IPS DF 6.9 (cell line): ENCODE measurements at places on chromosomes 5 and 9.

DNA sequence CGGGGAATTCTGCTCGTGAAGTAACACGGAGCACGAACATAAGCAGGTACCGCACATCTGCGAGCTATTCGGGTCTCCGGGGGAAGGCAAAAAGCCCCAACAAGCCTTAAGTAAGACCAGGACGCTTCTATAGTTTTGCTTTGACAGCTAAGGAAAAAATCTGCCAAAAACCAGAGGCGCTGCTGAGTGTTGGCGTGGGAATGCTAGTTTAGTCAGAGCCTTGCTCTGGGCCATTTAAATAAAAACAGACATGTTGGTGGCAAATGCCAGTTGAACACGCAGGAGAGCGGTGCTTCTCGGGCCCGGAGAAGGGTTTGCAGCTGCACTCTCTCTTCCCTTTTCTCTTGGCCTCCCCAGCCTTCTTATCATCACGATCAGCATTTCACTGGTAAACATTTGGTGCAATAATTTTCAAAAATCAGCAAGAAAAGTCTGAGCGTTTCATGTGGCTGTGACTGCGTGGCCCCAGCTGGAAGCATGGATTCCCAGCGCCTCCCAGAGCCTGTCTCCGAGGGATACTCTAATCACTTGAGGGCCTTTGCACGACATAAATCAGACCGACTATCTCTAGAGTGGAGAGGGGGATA, 6.4 kb upstream of the NOTCH1 start:
- DNase-seq = no peak

GRCh38 chr5:93371893-93372292, 209.1 kb downstream of the NR2F1-AS1 start:
- DNase-seq = no peak

- DNase-seq = no peak
These were observed 19.4 kb downstream of the GBGT1 start for GRCh38 chr9:133144142-133144903.

- no peak for DNase-seq
These were observed 94.0 kb downstream of the RCL1 start for GRCh38 chr9:4886698-4887097.

DNA sequence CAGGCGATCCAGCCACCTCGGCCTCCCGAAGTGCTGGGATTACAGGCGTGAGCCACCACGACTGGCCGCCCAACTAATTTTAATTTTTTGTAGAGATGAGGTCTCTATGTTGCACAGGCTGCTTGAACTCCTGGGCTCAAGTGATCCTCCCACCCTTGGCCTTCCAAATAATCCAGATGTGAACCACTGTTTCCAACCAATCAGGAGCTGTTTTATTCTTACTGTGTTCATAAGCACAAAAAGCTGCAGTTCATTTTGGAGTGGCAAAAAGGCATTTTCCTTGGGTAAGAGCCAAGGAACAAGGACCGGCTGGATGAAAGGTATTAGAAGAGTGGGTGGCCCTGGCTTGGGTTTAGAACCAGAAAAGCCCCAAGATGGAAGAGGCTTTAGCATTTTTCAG, 5.2 kb upstream of the SLC27A4 start:
- no peak for DNase-seq

DNA sequence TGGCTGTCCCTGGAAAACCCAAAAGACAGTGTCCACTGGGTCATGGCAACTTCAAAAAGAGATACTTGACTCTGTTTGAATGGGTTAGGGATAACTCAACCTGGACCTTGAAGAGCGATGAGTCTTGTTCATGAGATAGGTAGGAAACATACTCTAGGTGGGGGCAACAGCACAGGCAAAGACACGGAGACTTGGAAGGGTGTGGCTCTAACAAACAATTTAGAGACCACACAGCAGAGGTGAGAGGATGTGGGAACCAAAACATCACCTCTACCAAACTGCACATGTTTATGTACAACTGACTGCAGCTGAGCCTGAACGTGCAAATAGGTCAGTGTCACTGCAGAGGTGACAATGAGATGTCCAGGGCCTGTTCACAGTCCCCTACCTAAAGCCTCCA, 247.7 kb upstream of the ADRA1B start:
- no peak for DNase-seq

GRCh38 chr5:39117401-39117800, 43.2 kb upstream of the RICTOR start:
- no peak for DNase-seq

DNA sequence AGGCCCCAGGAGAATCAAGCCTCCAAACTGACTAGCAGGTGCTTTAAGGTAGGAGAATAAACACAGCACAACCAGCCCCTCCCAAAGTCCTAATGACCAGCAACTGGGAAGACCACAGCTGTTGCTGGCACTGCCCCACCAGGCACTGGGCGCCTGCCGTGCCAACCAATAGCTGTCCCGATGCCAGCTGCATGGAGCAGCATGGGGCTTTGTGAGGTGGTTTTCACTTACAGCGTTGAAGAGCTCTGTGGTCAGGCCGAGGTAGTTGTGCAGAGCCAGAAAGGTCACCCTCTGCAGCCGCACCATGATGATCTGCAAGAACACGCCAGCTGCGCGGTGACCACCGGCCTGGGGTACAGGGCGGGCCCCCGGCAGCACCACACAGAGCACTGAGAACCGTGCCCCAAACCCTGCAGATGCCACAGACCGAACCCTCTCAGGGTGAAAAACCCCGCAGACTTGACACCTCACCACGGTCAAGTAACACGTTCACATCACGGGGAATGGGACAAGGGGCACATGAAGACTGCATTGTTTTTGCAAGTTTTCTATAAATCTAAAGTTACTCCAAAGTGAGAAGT, 28.7 kb downstream of the PNPLA7 start:
- no peak for DNase-seq

- no peak for DNase-seq
These were observed 545 bp upstream of the CTSV start for GRCh38 chr9:97039514-97039860.

GRCh38 chr5:125630237-125630636, 793.0 kb upstream of the GRAMD2B start:
- no peak for DNase-seq

DNA sequence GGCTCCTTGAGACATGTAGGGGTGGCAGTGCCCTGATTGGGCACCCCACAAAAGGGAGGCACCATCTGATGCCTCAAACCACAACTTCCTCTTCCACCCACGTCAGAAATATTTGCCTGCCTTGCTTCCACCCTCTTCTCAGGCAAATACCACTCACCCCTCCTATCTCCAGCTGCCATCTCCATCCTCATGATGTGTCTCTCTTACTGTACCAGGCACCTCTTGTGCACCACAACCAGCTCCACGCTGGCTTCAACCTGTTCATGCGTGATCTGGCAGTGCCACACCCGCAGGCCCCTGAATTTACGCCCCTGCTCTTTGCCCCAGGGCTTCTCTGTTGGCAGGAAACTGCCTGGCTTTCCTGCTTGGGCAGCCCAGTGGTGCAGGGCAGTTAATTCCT, 87.8 kb upstream of the HSPA9 start:
- no peak for DNase-seq

DNA sequence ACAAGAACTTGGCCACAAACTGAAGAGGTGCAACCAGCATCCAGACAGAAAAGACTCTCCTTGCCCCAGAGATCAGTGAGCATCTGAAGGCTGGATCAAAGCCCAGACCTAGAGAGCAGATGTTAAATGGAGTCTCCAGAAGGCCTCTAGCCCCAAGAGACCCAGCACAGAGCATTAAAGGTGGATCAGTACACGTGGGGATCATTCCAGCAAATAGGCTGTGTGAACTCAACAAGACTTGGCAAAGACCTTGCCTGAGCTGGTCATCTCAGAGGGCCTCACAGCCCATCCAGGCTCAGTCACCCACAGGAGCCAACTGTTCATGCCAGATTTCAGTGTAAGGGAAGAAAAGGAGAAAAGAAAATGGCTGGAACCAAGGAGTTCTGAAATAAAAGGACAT, 214.0 kb downstream of the ENC1 start:
- no peak for DNase-seq

DNA sequence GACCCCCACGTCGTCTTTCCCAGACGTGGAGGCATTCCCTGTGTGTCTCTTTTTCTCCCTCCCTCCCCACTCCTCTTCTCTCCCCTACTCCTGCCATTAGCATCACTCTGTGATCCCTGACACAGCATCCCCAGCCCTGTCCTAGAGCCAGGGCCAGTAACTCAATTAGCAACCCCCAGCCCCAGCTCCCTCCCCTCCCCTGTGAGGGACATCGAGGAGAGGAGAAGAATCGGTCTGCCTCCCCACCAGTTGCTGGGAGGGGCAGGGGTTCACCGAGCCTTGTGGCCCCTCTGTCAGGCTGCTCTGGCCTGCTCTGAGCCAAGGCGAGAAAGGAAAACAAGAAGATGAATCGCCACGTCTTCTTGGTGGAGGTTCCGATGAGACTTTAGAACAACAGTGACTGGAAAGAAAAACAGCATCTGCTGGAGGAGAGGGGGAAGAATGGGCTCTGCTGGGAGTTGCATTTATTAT, 123.1 kb downstream of the PAPPA start:
- DNase-seq = no peak

GRCh38 chr9:122113574-122113973, 20.5 kb upstream of the TTLL11 start:
- DNase-seq = no peak

- no peak for DNase-seq
These were observed 28.4 kb downstream of the ZFP62 start for GRCh38 chr5:180832638-180833068.

DNA sequence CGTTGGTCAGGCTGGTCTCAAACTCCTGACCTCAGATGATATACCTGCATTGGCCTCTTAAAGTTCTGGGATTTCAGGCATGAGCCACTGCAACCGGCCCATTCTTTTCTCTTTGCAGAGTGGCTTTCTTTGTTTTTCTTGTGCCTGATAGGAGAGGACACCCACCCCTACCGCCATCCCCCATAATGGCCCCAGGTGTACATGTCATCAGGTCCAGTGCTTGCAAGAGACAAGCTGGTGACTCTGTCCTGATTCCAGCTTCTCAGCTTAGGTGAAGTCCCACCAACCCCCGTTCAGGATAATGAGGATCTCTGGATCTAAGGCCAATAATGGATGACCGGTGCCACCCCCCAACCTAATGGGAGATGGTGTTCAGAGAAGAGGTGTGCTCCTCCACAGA, 2.3 kb upstream of the AIF1L start:
- no peak for DNase-seq

- no peak for DNase-seq
These were observed 51.3 kb downstream of the SLC22A5 start for GRCh38 chr5:132420706-132421272.

- DNase-seq = no peak
These were observed 234.1 kb downstream of the LRRC70 start for GRCh38 chr5:62812621-62813255.

DNA sequence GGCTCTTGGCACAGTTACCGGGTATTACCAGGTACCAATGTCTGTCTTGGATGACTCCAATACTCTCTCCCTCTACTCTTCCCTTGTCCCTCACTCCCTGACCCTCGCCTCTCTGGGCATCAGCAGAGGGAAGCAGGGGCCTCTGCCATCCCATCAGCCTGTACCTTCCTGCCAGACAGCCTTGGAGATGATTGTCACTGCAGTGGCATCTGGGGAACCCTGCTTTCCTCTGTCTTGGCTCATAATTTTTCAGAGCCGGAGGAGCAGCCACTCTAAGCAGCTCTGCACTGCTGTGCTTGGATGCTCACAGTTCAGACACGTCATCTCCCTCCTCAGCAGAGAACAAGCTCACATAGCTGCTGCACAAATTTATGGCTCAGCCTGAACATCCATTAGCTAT, 274.1 kb downstream of the SMARCA2 start:
- no peak for DNase-seq

GRCh38 chr5:126023994-126024441, 399.2 kb upstream of the GRAMD2B start:
- no peak for DNase-seq

DNA sequence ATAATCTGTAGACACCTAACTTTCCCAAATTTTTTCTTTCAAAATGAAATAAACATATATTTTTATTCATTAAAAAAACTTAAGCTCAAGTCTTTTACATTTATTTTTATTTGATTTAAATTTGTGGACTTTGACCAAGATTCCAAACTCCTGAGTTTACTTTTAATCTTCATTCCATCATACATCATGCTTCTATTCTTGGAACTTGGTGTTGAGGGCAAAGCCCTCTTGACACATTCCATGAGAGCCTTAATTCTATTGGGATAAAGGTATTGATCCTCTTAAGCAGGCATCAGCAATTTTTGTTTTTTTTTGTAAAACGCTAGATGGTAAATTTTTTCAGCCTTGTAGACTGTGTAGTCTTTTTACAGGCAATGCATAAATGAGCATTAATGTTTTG, 53.6 kb downstream of the FBXO4 start:
- DNase-seq = no peak

GRCh38 chr9:38622288-38622674, 1.9 kb upstream of the ANKRD18A start:
- no peak for DNase-seq

GRCh38 chr5:78387468-78388153, 27.2 kb downstream of the SCAMP1 start:
- no peak for DNase-seq

DNA sequence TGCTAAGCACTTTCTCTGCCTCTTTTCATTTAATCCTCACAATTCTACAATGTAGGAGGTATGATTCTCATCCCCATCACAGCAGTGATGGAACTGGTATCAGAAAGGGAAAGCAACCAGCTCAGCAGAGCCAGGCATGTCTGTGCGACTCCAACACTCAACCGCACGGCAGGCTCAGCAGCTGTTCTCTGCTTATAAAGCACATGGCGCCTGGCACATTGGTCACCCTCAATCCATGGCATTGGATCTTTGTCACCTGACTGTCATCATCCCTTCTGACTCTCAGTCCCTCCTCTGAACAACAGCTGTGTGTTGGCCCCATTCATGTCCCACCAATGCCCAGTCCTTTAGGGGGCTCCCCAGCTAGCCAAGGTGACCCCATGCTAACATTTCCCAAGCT, 45.1 kb upstream of the HAND1 start:
- DNase-seq = no peak

DNA sequence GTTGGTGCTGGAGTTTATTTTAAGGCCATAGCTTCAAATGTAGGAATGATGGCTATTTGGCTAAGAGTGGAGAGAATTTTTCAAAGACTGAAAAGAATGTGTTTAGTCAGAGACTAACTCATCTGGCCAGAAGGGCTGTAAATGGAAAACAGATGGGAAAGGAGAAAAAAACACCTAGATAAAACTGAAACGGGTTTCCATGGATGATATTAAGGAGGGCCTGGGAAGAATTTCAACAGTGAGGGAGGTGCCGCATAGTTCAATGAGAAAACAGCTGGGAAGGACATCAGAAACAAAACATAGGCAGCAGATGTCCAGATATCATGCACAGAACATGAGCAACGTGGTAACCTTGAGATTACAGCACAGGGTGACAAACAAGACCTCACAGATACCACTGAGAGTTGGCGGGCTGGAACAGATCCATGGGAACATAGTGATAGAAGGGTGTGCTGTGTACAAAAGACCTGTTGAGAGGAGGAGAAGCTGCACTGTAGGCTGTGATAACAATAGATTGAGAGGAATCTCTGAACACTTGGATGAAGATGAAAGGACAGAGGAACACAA, 31.2 kb upstream of the RAD23B start:
- DNase-seq = no peak

- DNase-seq = no peak
These were observed 2.1 kb upstream of the TRMO start for GRCh38 chr9:97924386-97924785.
